ENCODE measurements at places on chromosomes 3 and 15.

DNA sequence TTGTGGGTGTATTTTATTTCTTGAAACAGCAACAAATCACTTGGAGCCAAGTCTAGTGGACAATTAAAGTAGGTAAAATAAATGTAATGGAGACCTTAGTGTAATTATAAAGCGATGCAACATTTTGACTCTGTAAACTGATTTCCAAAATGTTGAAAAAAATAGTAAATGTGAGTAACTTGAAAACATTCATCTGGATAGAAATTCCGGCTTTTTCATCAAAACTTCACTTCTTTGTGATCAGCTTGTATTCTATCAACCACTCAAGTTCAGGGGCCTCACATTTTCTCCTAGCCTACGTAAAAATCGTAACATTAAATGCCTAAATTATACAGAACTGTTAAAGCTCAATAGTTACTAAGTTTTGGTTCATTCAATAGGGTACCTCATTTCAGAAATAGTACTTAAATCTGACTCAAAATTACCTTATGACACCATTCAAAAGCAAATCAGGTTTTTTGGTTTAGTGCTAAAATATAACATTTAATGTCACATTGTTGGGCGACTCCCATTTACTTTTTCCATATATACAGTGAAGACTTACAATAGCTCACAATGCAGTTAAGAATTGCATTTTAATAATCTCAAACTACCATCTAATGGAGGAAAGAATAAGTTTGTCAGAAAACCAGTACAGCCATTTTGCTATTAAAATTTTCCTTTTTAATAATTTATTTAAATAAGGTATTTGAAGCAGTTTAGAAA lies 12.7 kb downstream of the CCNL1 start:
- DNase-seq: no peak

DNA sequence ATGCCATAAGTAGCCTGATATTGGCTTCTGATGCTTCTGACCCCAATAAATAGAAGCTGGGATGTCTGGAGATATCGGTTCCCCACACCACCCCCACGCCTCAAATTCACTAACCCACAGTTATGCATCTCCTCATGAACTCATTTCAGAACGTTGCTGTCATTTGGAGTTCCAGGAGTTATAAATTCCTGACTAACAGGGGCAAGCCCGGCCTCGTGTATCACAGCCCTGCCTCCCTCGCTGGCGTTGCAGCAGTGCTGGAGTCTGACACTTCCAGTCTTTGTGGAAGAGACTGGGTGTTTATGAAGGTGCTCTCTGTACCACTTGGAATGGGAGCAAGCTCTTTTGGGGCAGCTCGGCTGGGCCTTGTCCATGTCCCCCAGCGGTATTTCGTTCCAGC lies 101.0 kb downstream of the ANP32A start:
- no peak for DNase-seq

DNA sequence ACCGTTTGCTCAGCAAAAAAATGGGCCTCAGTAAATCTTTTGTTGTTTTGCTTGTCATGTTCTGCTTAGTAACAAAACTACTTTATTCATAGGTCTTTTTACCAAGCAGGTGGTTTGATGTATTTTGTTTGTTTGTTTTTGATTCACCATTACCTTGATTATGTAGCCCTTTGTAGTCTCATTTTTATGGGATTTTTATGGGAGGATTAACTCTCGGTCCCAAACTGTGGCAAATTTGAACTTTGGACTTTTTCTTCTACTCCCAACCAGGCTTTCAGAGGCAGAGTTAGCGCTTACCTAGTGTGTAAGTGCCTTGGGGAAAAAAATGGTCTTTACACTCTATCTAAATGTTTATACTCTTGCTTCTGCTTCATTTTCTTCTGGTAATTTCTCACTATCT lies 276.7 kb upstream of the POU1F1 start:
- no peak for DNase-seq

- peak; percentile 62 for DNase-seq
Observed at GRCh38 chr3:46163556-46164041, 44.5 kb downstream of the CCR1 start.

DNA sequence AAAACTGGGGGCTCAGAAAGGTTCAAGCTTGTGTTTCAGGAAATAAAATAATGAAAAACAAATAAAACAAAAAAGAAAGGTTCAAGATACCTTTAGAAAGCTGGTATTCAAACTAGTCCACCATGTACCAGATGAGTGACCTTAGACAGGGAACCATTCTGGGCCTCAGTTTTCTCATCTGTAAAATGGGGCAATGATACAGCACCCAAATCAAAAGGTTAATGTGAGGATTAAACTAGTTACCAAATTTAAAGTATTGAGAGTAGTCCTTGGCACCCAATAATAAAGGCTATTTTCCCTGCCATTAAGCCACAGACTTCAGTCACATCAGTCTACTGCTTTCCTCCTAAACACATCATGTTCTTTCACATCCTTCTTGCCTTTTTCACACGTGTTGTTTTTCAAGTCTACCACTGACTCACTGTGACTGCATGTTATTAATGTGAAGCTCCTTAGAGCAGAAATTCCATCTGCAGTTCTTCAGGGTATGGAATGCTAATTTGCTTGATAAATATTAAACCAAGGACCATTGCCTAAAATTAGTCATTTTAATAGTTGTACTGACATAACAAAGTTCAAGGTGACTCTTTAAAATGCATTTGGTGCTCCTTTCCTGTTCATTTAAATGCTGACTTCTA lies 19.9 kb downstream of the TAMM41 start:
- DNase-seq: no peak

DNA sequence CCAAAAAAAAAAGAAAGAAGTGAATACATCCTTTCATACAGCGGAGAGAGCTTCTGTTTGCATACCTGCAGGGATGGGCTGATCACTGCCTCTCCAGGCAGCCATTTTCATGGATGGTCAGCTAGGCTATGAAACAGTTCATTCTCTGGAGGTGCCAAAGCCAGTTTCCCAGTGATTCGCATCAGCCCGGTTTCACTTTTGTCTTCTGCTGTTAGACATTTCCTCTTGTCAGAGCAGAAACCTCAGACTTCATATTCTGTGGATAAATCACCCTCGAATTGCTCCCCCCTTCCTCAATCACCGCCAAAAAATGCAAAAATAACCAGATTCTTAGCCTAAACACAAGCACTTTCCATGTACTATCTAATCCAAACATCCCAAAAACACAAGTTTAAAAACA lies 225.6 kb downstream of the ADAMTS9 start:
- no peak for DNase-seq

GRCh38 chr3:29153811-29154210 lies 127.1 kb upstream of the RBMS3 start:
- DNase-seq: no peak

- DNase-seq: no peak
Observed at GRCh38 chr3:44434834-44435510, 42.5 kb downstream of the ZNF445 start.

DNA sequence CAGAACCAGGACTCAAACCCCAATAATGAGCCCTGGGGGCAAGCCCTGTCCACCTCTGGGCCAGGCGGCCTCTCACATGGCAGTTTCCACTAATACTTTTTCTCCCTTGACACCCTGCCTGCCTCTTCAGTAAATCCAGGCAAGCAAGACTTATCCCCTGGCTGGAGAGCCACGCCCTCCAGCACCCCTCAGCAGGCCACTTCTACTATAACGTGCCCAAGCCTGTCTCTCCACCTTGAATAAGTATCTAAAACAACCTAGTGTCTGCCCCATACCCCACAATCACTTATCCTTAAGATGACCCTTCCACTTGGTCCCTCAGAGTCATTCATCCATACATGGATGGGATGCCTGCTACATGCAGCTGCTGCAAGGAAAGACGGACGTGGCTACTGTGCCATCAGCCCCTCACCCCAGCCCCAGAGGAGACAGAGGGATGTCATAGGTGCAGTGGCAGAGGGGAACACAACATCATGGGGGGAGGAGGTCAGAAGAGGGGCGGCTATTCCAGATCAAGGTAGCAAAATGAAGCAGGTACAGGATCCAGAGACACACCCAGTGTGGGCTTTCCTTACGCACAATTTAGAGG lies 63.4 kb downstream of the LRIG1 start:
- DNase-seq: no peak

GRCh38 chr3:183208260-183208659 lies 44.8 kb upstream of the B3GNT5 start:
- no peak for DNase-seq

DNA sequence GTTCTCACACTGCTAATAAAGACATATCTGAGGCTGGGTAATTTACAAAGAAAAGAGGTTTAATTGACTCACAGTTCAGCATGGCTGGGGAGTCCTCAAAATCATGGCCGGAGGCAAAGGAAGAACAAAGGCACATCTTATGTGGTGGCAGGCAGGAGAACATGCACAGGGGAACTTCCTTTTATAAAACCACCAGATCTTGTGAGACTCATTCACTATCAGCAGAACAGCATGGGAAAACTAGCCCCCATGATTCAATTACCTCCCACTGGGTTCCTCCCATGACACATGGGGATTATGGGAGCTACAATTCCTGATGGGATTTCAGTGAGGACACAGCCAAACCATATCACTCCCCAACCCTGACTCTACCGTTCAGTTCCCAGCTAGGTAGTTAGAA lies 59.7 kb upstream of the MINAR1 start:
- no peak for DNase-seq

GRCh38 chr3:177459401-177459800 lies 262.1 kb upstream of the TBL1XR1 start:
- DNase-seq: peak; percentile 50

DNA sequence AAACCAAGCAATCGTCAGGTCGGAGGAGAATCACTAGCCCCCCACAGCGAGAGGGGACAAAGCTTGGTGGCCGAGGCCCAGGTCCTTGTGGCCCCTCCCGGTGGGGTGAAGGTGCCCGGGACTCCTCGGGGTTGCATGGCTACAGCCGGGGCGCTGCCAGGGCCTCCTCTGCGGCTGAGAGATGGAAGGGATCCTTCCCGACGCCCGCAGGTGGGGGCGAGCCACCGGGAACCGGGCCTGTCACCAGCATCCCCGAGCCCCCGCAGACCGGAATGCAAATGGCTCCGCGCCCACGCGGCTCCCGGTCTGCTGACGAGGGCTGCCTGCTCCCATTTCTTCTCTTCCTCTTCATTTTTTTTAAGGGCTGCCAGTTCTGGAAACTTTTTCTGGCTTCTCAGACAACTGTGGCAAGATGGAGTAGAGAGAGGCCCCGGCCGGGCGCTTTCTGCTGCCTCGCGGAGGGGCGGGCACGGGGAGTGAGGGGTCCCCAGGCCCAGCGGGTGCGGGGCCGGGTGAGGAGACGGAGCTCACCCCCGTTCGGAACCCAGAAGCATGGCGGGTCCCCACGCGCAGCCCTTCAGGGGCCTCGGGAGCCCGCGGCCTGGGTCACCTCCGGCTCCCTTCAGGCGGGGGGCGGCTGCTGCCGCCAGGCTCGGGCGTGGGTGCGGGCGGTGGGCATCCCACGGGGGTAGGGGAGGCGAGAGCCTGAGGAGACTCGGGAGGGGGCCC lies 27.5 kb downstream of the MELTF start:
- DNase-seq: no peak

- no peak for DNase-seq
Observed at GRCh38 chr15:60414016-60414682, 16.4 kb upstream of the ANXA2 start.

DNA sequence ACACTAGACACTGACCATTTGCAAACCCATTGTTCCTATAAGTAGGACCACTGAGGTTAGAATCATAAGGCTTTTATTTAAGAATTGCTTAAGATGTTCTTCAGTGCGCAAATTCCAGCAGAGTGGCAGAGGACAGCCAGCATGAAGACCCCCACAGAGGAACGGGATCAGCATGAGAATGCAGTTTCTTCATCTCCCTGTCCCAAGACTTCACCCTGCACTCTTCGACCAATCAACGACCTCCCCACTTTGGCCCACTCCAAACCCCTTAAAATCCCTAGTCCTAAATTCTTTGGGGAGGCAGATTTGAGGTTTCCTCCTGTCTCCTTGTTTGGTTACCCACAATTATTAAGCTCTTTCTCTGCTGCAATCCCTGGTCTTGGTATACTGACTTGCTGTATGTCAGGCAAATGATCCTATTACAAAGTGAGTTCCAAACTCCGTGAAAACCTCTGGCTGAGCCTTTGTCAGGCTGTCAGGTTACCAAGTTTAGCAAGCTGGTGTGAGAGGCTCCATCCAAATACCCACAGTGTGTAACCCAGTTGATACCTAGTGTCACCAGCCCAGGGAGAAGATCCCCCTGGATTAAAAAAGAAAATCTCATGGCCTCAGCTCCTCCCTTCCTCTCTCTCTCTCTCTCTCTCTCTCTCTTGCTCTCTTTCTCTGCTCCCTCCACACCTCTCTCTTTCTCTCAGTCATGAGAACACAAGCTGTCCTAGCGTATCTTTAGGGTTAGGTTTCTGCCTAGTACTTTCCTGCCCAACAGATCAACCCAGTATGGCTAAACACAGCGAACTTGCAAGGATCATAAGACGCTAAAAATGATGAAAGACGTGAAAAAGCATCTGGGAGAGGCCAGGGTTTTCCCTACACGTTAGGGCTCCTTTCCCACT lies 15.8 kb upstream of the RBSN start:
- DNase-seq: no peak

DNA sequence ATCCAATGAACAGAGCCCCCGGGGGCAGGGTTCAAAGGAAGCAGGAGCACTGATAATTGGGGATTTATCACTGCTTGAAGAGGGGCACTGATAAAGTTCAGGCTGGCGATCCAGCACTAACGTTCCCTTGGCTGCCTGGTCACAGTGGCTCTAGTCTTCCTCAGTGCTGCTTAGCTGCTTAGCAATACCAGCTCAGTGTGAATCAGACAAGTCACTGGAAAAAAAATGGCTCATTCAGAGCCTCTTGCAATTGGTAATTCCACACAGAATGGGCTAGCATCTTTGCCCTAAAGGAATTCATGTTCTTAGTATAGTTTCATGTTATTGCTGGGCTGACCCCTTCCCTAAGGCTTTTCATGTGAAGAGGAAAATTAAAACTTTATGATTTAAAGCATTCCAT lies 95.7 kb upstream of the SLC2A2 start:
- DNase-seq: no peak

DNA sequence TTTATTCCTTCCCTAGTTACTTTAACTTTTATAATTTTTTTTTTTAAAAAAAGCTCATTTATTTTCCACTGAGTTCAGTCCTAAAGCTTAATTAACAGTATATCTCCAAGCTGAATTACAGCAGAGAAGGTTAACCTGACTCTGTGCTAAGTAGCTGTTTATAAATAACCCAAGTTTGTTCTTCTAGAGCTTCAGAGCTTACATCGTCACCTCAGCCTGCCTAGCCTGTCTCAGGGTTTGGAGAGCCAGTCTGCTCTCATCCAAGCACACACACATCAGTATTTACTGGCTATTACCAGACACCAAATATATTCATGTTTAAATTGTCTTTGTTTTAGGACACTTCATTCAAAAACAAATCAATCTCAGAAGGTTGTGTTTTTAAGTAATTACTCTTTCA lies 154.9 kb downstream of the CDIN1 start:
- no peak for DNase-seq

GRCh38 chr3:32499585-32499984 lies 3.1 kb downstream of the CMTM6 start:
- no peak for DNase-seq

All from urothelium cell line (cell line).